ELR (cell line): ENCODE measurements at places on chromosomes 3 and 15.

GRCh38 chr3:180705619-180706018 lies 26.3 kb upstream of the CCDC39 start:
- DNase-seq: no peak

DNA sequence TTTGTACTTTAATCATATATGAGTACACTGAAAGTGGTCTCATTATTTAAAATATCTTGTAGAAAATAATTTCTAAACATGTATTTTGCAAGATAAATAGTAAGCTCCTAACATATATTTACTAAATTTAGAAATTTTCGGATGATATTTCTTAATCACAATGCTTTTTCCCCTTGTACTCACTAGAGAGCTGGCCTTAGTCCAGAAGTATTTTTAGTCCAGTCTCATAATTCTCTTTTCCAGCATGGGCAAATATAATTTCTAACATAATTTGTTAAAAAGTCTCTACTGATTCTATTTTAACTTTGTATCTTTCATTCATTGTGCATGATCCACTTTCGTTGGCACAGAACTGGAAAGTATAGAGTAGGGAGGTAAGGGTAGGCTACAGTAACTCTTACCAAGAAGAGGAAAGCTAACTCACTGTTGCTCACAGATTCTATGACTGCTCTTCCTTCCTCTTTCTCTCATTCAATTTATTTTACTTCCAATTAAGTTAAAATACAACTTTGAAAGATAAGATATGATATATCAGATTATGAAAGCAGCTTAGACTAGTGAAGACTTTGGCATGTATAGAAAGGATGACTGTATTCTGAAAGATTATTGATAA lies 39.3 kb downstream of the FGF7 start:
- no peak for DNase-seq

GRCh38 chr3:187136936-187137335 lies 2.4 kb downstream of the RPL39L start:
- DNase-seq: peak; percentile 85

- DNase-seq: no peak
Observed at GRCh38 chr15:88204584-88204983, 52.0 kb downstream of the NTRK3 start.

- DNase-seq: no peak
Observed at GRCh38 chr3:33424606-33425452, 15.4 kb downstream of the UBP1 start.

- DNase-seq: no peak
Observed at GRCh38 chr3:168545591-168545990, 449.9 kb upstream of the GOLIM4 start.

- no peak for DNase-seq
Observed at GRCh38 chr3:23481011-23481615, 278.0 kb downstream of the UBE2E2 start.

DNA sequence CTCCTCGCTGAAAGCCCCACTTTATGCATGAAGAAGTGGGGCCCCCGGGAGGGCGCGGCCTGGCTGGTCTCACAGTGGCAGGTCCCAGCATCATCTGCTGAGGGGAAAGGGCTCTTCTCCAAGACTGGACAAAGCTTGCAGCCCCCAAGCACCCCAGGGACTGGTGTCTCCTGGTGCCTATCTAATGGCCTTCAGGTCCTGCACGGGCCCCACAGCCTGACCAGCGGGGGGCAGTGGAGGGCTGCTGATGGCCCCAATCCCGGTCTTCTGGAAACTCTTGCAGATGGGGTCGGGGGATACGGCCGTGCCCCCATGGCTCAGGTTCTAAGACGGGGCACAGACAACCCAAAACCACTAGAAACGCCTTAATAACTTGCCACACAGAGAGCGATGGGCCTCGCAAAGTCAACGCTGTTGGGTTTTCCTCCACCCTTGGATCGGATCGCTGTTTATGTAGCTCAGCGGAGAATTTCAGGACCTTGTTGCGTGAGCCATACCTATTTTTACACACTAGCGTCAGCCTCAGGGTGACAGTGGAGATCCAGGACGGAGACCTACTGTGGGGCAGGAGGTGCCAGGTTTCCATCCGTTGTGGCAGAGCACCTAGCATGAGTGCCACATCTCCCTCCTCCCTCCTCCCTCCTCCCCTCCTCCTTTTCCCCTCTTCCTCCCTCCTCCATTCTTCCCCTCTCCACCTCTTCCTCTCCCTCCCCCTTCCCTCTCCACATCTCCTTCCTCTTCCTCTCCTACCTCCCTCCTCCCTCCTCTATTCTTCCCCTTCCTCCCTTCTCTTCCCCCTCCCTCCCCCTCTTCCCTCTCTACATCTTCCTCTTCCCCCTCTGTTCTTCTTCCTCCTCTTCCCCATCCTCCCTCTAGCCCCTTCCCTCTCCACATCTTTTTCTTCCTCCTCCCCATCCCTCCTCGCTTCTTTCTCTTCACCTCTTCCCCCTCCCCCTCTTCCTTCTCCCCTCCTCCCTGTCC lies 79.3 kb upstream of the ALDH1L1 start:
- peak; percentile 45 for DNase-seq

DNA sequence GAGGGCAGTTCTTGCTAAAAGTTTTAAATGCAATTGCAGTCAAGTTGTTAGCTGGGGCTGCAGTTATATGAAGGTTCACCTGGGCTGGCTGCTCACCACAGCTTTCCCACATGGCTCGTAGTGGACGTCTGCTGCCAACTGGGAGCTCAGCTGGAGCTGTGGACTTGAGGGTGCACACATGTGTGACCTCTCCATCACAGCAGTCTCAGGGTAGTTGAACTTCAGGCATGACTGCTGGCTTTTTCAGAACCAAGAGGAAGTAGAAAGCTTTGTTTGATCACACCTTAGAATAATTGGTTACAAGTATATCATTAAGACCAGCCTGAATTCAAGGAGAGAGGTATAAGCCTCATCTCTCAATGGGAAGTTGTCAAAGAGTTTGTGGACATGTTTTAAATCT lies 74.1 kb downstream of the CHL1 start:
- no peak for DNase-seq

DNA sequence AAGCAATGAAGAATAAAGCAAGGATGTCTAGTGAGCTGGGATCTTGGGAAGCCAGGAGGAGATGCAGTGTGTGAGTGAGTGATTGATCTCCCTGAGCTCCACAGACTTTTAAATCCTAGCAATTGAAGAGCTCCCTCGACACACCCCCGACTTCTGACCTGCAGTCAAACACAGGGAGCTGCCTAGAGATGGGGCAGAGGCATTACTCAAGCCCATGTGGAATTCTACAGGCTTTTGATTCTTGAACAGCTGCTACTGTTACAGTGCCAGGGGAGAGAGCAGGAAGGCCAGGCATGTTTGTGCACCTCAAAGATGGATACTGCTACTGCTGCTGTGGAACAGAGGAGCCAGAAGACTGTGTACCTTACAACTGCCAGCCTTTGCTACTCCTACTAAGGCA lies 1403.1 kb upstream of the ALCAM start:
- DNase-seq: no peak

- no peak for DNase-seq
Observed at GRCh38 chr3:15651396-15651795, 49.9 kb downstream of the BTD start.

DNA sequence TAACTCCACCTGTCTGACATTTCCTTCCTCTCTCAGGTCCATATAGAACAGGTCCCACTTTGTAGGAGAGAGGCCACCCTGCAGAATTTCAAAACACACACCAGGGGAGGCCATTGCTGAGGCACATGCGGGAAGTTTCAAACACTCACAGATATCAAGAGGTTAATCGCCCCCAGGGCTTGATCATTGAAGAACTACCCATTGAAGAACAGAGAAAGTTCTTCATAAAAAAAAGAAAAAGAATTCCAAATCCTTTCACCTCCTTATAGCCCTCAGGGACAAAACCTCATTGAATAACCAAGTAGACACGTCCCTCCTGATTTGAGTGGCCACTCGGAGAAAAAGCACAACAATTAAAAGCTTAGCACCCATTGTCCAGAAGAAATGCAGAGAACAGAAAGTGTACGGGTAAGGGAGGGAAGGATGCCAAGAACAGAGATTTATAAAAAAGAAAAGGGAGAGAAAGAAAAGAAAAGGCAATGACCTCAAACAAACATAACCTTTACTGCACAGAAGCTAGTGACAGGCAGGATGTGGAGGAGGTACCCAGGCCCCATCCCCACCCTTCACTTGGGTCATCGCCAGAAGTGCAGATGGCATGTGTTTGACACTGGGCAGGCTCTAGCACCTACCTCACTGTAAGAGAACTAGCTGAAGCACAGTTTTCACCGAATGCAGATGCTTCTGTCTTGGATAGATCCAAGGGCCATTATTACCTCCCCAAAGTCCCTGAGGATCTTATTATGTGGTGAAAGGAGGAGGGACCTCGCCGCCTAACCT lies 112.3 kb upstream of the HES1 start:
- no peak for DNase-seq

DNA sequence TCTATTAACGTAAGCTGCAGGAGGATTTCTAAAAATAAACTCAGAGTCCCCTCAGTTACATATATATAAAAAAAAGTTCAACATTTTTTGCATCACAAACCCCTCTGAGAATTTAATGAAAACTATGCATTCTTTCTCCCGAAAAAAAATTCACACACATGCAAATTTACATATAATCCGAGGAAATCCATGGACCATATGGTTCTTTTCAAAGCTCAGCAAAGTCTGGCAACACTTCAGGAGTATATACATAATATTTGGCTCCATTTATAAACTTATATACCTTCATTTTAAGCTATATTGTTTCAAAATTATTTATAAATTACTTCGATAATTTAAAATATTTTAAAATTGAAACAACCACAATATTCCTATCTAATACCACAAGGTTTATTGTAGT lies 140.7 kb upstream of the PLXND1 start:
- DNase-seq: no peak

- no peak for DNase-seq
Observed at GRCh38 chr15:27538325-27538724, 560.8 kb downstream of the OCA2 start.

GRCh38 chr3:53516339-53516738 lies 21.9 kb downstream of the CACNA1D start:
- DNase-seq: no peak

GRCh38 chr15:101461097-101461496 lies 28.4 kb downstream of the PCSK6 start:
- DNase-seq: no peak

GRCh38 chr15:81418891-81419290 lies 44.9 kb upstream of the TMC3 start:
- DNase-seq: no peak

DNA sequence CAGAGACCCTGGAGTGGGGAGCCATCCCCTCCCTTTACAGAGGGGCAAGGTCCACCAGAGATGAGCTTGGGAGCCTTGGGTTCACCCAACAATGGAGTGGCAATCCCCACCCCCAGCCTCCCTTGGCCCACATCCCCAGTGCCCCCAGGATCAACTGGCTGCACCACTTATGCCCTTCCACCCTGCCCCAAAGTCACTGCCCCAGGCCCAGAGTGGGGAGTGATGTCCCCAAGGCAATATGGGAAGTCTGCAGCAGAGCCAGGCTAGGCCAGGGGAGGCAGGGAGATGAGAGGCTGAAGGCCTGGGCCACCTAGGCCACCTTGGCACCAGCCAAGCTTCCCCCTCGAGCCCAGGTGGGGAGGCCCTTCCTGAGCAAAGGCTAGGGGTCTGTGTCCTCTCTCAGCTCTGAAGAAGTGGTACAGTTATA lies 145.5 kb downstream of the SMAD6 start:
- no peak for DNase-seq

GRCh38 chr15:60729850-60730458 lies 251.0 kb upstream of the ICE2 start:
- DNase-seq: no peak

DNA sequence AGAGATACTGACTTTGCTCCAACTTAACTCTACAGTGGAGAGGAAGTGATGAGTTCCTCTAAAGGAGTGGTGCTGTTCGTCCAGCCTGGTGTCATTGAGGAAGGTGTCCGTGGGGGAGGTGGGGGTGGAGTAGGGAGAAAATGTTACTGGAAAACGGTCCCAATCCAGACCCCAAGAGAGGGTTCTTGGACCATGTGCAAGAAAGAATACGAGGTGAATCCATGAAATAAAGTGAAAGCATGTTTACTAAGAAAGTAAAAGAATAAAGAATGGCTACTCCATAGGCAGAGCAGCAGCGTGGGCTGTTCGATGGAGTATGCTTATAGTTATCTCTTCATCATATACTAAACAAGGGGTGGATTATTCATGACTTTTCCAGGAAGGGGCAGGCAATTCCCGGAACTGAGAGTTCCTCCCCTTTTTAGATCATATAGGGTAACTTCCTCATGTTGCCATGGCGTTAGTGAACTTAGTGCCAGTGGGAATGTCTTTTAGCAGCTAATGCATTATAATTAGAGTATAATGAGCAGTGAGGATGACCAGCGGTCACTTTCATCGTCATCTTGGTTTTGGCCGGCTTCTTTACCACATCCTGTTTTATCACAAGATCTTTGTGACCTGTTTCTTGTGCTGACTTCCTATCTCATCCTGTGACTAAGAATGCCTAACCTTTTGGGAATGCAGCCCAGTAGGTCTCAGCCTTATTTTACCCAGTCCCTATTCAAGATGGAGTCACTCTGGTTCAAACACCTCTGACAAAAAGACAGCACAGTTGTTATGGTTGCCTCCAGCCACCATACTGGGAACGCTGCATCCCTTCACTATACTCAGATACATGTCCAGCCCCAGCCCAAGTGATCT lies 38.6 kb downstream of the CLEC3B start:
- peak; percentile 97 for DNase-seq

DNA sequence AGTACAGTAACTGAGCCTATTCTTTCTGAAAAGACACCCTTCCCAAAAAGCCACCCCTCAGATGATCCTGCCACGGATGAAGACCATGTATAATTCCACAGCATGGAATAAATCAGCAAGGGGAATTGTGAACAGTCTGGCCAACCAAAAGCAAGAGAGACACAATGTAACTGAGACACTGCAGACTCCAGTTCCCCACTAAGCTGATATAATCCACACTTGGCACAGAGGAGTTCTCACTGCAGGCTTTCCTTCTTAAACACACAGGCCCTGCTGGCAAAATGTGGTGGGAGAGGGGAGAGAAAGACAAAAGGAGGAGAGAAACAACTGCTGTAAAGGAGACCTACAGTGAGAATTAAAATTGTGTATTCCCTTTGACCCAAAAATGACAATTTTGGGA lies 12.7 kb downstream of the GPR156 start:
- no peak for DNase-seq

- peak; percentile 34 for DNase-seq
Observed at GRCh38 chr3:47932421-47932820, 83.8 kb downstream of the MAP4 start.

DNA sequence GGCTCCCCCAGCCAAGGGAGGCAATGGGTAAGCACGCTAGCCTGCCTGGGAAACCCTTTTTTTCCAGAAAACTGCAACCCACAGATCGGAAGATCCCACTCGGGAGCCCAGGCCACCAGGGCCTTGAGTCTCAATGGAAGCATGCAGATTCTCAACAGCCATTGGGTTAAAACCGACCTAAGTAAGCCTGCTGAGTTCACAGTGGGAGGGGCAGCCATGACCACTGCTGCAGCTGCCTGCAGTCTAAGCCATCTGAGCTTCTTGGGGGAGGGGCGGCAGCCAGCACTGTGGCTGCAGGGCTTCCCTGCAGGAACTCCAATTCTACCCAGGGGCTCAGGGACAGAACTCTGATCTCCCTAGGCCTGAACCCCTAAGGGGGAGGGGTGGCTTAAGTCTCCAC lies 82.0 kb downstream of the DPPA2 start:
- DNase-seq: no peak
